DMS79 (cell line): ENCODE measurements at places on chromosomes 16 and 17.

- DNase-seq: peak; percentile 86
Measured at GRCh38 chr16:11629071-11630030, 38.9 kb upstream of the SNN start.

DNA sequence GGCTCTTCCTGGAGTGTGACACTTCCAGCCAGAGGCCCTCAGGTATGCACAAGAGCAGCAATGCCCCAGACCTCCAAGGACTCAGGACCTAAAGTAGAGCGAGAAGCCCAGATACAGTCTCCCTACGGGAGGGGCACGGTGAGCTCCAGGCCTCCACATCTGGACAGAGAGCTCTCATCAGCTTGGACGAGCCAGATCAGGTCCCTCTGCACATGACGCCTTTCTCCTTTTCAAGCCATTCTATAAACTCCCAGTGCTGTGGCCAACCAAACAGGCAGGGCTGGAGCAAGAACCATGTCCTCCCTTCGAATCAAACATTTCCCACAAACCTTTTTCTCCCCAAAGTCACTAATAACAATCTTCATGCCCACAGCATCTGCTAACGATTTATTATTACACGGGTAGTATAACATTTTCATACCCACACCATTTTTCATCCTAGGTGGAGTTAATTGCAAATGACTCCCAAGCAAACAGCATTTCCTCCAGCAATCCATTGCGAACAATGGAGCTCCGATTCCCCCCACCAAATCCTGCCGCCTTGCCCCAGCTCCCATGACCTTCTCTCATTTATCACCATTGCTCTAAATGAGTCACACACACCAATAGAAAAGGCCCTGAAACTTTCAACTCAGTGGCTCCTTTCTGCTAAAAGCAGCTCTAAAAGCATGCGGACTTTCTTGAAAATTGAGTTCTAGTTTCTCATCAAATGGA is 24.2 kb upstream of the NLRP1 start:
- no peak for DNase-seq

- no peak for DNase-seq
Measured at GRCh38 chr16:85947230-85948137, 48.5 kb downstream of the IRF8 start.

GRCh38 chr17:56863974-56864373 is 30.0 kb downstream of the DGKE start:
- no peak for DNase-seq

DNA sequence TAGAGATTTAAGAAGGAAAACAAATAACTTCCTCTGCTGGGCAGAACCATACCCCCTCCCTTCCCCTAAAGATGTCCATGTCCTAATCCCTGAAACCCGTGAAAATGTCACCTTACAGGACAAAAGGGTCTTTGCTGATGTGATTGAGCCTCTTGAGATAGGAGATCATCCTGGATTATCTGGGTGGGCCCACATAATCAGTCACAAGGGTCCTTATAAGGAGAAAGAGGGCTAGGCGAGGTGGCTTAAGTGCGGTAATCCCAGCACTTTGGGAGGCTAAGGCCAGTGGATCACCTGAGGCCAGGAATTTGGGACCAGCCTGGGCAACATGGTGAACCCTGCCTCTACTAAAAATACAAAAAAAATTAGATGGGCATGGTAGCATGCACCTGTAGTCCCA is 12.0 kb upstream of the SLC39A11 start:
- no peak for DNase-seq

GRCh38 chr17:50267074-50267841 is 7.0 kb upstream of the TMEM92 start:
- no peak for DNase-seq

DNA sequence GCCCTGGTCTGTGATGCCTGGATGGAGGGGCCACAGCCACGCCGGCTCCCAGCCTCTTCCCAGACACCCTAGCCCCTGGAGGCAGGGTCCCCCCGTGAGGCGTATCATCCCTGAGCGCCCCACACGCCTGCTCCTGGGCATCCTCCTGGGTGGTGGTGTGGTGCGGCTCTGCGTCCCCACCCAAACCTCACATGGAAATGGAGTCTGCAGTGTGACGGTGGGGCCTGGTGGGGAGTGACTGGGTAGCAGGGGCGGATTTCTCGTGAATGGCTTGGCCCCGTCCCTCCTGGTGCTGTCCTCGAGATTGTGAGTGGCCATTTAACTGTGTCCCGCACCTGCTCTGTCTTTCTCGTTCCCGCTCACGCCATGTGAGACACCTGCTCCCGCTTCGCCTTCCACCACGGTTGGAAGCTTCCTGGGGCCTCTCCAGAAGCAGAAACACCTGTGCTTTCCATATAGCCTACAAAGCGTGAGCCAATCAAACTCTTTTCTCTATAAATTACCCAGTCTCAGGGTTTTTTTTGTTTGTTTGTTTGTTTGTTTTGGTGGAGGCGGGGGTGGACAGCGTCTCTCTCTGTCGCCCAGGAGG is 5.9 kb upstream of the SSTR5 start:
- DNase-seq: peak; percentile 69

DNA sequence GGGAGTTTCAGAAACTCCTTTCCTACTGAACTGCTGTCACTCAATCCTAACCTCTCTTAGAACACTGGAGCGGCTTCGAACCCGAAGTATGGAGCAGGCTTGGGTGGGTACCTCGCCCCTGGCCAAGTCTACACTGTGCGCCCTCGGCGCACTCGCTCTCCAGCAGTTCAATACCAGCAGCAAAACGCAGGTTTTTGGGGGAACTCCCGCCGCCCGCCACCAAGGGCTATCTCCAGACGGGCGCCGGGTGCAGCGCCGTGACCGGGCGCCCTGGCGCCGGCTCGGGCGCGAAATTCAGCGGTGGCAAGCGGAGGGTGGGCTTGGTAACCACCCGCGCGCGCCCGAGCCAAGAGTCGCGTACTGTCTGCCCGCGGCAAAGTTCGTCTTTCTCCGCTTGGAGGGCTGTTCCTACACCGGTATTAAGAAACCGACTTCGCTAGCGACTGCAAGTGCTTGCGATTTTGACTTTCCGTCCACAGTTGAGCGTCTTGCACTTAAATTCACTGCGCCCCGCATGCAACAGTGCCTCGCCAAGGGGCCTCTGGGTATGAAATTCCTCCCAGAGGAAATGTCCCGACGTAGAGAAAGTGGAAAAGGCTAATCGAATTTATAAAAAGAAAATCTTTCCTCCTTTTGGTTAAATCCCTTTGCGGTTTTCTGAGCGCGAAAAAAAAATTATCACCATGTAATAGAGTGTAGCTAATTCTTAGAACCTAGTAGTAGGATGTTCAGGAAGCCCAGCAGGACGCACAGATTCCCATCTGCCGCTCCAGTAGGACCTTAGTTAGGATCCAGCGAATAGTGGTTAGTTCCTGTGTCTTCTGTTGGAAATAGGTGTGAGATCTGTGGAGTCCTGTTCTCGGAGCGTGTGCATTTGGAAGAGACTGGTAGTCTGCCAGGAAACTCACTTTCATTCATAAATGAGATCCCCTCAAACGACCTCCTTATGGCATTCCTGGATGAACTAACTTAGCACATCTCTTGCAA is 5.0 kb upstream of the SALL1 start:
- DNase-seq: no peak

DNA sequence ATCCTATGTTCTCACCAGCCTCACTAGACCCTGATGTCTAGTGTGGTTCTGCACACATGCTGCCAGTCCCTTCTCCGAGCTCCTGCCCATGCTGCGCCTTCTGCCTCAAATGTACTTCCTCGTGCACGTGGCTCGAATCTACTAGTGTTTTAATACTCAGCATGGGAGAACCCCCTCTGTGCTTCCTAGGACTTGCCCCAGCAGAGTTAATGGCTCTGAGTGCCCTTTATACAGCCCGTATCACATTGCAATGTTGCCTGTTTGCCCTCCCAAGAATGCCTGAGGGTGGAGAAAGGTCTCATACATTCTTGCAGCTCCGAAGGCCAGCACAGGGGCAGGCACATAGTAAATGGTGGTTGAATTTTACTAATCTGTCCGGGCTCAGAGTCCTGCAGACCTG is 190.8 kb upstream of the NLRP1 start:
- no peak for DNase-seq

DNA sequence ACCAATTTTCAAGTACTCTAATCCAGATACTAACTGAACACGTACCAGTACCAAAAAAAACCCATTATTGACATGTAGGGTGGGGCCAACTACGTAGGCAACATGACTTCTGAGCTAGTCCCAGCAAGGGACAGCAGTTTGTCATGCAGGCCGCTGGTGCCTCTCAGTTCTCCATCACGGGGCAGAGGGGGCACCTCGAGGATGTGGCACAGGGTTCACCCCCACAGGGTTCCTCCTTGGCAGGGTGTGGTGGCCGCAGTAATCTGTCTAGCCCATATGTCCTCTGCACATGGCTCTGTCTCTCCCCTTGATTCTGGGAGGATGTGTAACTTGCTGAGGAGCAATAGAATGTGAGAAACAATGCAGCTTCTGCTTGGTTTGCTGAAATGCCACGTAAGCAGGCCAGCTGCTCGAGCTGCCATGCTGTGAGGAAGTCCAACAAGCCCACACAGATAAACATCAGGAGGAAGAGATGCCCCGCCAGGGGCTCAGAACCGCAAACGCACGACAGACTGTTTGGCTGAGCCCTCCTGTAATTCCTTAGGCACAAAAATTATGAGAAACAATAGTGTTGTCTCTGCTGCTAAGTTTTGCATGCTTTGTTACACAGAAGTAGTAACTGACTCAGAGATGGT is 62.4 kb downstream of the NT5M start:
- no peak for DNase-seq

GRCh38 chr16:24978370-24978914 is 36.7 kb downstream of the ARHGAP17 start:
- DNase-seq: no peak
